HT-29 (cell line): ENCODE measurements at places on chromosomes 2 and 18. TPM values are rescaled to one million over a fixed set of nuclear protein-coding genes. Genes with fewer than 3 reads are reported as not detected.

FBXO41 gene
- total RNA-seq = 18.0 and 26.8 TPM in 2 replicates

CPO gene
- not detected in 2 replicates for total RNA-seq

PROM2 gene
- 72.2 and 75.5 TPM in 2 replicates for total RNA-seq

DNA sequence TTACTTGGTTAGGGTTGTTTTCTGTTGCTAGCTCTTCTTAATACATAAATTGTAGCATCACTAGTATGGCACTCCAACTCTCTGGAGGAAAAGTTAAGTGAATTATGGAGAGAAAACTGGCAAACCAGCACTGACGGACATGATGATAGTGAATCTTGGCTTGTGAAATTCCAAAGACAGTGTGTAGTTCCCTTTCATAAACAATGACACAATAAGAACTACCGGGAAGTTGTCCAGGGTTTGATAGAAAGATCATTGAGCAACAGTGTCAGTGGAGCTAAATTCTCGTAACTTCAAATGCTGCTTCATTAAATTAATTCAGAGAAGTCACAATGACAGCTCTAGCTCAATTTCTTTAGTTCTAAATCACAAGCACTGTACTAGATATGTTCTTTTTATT, 66.5 kb downstream of the RIT2 start:
- DNase-seq = no peak

DNA sequence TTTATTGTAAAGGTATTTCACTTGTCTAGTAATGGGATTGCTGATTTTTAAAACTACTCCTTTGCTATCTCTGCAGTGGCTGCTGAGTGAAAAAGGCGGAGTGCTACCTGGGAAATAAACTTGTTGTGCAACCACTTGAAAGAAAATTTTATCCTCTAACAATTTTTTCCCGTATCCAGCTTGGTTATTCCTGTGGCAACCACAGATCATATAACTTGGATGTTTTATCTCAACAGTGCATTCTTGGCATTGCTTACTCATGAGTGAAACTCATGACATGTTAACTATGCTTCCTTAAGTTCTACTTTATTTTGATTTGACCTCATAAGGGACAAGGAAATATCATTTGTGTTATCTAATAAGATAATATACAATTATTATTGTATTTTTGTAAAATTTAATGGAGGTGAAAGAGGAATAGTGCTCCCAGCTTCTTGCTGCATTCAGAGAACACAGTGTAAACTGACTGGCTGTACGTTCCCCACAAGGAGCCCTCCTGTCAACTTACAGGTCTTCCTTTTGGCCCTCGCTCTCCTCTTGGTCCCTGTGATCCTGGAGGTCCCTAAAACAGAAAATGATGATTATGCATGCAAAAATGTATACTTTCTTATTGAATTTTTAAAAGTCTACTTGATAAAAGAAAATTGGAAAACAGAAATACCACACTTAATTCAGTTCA, 82.7 kb downstream of the COL5A2 start:
- DNase-seq = peak; percentile 49

DNA sequence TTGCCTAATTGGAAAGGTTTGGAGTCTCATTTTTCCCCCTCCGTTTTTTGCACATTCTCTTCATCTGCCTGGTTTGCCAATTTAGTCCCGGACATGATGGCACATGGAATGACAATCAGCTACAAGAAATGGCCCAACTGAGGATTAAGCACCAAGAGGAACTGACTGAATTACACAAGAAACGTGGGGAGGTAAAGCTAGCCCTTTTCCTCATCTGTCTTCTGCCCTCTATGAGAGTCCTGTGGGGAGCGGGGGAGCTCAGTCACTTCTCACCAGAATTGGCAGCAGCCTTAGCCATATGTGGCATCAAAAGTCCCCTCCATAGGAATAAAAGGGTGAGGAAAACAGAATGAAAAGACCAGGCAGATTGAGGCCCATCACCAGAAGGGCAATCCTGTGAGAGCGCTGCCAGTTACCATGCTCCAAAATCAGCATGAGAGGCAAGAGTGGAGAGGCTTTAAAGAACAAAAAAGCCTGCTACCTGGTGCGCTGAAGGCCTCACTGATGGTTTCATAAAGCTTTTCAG, 11.6 kb downstream of the ATG16L1 start:
- no peak for DNase-seq

DNA sequence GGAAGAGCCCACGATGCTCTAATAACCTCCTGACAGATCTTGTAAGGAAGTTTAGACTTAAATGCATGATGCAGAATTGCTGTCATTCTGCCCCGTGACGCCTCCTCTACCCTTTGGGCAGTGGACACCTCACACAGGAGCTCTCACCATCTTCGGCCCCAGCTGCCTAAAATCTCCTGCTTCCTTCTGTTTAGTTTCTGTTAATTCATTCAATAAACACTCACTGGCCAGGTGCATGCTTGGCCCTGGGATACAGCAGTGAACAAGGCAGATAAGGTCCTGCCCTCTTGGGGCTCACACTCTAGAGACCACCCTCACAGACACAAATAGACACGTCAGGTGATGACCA, 81.1 kb downstream of the SEPTIN10 start:
- no peak for DNase-seq

- DNase-seq = no peak
These were observed 137.5 kb upstream of the MAP3K20 start for GRCh38 chr2:172937884-172938712.

DNA sequence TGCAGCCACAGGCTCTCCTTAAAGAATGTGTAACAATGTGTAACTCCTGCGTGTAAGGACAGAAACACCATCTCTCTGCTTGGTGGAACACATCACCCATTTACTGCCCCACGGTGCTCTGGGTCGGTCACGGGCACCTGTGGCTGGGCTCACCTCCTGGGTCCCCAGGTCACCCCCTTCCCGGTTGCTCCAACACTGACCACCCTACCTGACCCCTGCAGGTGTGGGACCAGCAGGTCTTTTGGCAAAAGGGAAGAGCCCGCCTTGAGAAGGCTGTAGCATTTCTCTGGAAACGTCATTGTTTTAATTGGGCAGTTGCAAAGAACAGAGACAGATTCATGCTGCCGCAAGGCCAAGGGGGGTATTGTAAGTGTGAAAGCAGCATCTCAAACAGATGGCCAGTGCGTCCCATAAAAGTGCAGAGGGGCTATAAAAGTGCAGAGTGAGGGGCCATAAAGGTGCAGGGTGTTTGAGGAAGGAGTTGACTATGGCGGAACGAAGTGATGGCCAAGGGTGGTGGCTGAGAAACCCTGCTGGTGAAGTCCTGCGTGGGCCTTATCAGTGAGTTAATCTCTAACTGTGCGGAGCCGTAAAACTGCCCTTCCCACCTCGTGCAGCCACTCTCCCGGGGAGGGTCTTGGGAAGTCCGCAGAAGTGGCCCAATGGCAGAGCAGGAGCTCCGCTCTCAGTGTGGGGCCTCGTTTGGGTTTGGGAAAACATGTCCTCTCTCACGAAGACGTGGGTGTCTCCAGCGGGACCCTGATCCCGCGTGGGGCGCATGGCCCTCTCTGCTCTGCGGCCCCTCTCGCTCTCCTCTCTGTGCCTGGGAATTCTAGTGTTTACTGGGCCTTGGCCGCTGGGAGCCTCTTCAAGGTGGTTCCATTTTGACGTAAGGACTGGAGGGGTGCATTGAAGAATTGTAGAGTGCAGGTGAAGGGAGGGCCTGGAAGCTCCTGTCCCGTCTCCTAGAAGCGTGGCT, 13.7 kb upstream of the NEU4 start:
- no peak for DNase-seq

DNA sequence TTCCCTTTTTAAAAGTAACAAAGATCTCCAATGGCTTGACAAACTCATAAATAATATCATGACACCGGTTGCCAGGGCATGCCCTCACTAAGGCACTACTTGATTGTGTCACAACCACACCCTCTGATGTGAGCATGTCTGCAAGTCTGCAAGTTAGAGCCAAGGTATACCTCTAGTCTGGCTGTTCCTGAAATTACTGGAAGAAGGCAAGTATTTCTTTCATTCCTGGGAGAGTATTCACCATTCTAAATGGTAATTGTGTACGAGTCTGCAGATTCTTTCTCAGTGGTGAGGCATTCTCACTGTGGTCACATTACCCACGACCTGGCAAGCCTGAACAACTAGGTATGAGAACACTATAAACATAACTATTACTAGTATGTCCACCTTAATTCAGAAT, 25.7 kb upstream of the RNU4ATAC start:
- no peak for DNase-seq

DNA sequence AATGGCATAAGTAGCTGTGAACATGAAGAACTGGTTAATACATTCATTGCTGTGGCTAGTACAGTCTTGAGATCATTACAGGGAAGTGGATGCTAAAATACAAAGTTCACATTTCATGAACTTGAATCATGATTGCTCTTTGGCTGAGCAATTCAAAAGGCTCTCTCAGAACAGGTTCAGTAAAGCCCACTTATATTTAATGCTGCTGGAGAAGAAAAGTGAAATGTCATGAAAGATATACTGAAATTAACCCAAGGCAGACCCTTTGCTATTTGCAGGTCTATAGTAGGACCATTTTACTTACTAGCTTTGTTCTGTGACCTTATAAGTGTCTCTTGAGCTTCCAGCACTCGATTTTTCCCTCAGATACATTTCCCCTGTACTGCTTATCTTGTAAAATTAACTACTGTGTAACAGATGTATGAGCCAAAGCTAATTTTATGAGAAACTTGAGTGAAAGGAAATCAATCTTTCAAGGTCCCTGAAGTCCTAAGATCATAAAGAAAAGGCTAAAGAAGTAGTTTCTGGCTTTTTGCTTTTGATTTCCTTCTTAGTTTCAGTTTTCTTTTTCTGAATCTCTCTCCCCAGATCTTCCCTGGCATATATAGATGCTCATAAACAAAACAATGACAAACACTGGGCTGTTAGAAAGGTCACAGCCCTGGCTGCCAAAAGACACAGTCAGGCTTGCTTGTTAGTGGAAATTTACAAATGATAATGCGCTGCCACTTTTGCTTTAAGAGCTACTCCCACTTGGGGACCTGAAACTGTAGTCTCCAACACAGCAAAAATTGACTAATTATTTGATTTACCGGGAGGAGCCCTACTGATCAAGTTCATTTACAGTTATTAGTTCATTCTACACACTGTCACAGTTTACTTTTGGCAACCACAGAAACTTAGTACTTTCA, 132.7 kb upstream of the XPO1 start:
- peak; percentile 84 for DNase-seq

GRCh38 chr2:226495466-226496272, 304.0 kb downstream of the IRS1 start:
- no peak for DNase-seq

- DNase-seq = peak; percentile 32
These were observed 289.7 kb downstream of the DYSF start for GRCh38 chr2:71742953-71743601.

DNA sequence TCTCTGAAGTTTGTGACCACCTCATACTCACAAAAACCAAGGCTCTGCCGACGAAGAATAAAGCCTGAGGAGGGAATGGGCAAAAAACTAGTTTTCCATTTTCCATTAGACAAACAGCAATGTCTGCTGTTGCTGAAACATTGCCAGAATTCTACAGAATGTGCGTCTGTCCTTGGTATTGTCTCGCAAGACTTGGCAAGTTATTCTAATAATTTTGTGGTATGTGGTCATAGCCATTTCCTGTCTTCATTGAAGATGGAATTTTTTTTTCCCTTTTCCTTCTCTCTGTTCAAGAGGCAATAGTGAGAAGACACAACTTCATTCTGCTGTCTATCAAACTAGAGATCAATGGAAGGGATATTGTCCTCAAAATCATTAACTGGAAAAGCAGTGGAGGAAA, 296.1 kb downstream of the RND3 start:
- DNase-seq = no peak

DNA sequence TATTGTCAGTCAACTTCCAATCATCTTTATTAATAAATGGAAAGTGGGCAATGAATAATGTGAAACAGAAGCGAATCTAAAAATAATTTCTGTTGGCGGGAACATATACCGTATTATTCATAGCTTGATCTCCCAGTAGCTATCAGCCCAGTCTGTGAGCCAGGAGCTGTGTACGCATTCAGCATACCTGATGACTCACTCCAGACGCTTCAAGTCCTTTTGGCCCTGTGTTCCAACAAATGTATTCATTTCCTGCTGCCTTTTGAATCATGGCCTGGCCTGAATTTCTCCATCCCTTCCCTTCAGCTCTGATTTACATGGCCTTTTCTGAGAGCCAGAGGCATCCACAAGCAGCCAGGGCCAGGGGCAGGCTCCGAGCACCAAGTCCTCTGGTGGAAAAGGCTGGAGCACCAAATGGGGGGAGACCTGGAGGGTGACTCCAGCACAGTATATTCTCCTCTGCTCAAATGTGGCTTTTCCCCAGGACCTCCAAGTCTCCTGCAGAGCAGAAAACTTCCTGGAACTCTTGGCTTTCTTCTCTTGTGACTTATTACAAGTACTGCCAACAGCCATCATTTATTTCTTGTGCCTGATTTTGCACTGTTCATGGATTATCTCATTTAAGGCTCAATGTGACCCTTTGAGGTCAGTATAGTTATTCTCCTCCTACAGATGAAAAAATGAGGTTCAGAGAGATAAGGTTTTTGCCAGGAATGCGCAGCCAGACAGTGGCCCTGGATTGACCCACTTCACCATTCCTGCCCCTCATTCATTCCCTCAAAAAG, 108.7 kb downstream of the EN1 start:
- peak; percentile 36 for DNase-seq

DNA sequence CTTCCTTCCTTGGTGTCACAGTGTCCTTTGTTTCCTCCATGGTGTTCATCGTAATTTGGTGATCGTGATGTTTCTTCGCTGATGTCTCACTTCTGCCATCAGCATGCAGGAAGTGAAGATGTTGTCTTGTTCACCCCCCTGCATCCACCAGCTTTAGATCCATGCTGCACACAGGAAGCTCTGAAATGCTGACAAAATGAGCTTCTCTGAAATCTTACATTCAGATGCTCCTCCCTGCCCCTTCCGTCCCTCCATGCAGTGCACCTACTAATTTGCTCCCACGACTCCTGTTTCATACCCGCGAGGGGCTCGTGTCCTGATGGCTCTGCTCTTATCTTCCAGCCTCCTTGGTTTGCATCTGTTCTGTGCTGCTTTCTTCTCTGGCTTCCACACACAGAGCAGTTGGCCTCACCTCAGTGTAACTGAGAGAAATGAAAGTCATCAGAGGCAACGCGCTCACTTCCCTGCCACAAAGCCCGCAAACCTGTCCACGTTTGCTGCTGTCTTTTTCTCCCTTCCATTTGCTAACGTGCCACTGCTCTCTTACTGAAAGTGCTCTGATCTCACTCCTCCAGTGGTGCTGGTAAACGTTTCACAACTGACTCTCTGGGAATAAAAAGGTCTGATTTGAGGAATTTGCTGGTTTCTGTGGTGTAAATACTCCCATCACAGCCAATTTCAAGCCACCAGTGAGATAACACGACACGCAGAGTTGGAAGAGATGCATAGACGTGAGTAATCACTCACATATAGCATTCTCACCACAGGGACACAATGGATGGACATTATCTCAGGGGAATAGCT, 41.0 kb upstream of the MGAT4A start:
- no peak for DNase-seq

DNA sequence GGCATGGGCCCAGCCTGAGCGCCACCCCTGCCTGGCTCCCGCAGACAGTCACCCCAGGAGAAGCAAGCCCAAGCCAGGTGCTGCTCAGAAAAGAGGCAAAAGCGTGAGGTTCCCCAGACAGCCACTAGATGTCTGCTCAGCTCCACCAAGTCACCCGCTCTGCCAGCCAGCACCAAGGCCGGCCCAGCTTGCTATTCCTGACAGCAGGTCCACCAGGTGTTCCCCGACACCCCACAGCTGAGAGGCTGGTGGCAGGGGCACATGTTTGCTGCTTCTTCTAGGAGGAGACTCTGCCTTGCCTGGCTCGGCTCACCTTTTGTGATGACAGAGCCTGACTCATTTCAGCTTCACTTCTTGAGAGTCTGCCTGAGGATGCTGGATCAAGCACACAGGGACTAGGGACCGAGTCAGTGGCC, 206.7 kb downstream of the MGAT5 start:
- DNase-seq = peak; percentile 87

- no peak for DNase-seq
These were observed 20.6 kb upstream of the EXOC6B start for GRCh38 chr2:72846171-72847095.
